ENCODE measurements at places on chromosomes 1 and 21.
A peak's percentile ranks its signal among the peaks of the same experiment; 100 is the strongest.

DNA sequence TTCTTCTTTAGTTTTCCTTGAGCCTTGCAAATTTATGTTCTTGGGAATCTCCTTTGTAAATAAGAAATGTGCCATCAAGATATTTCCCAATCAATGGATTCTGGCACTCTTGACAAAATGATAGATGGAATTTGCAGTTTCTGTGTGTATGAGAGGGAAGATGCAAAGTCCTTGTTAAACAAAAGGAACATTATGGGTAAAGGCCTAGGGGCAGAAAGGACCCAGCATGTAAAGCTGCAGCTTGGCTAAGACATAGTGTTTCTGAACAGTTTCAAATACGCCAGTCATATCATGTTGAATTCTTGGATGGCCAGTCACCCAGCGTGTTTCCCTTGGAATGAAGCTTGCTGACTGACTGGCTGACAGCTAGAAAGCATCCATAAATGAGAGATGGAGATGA, 210.8 kb downstream of the NFIA start:
- DNase-seq, result no peak

- no peak for DNase-seq
Measured at GRCh38 chr21:36465478-36465877, 14.4 kb downstream of the CLDN14 start.

DNA sequence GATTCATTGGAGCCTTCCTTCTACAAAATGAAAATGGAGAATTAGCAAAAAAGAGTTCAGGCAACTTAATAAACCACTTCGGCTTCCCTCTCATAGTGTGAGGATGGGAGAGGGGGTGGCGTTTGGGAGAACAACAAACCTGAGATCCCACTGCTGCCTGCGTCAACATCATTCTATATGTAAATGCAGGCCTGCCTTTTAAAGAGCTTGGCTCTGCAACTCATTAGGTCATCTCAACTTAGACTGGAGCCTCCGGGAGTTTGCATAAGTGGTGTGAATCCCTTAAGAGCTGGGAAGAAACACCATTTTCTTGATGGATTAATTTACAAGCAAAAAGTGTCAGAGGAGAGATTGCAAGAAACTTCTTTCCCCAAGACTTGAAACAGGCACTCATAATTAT, 127.6 kb upstream of the DAB1 start:
- no peak for DNase-seq

GRCh38 chr21:26365849-26366248, 195.3 kb upstream of the APP start:
- DNase-seq, result no peak

DNA sequence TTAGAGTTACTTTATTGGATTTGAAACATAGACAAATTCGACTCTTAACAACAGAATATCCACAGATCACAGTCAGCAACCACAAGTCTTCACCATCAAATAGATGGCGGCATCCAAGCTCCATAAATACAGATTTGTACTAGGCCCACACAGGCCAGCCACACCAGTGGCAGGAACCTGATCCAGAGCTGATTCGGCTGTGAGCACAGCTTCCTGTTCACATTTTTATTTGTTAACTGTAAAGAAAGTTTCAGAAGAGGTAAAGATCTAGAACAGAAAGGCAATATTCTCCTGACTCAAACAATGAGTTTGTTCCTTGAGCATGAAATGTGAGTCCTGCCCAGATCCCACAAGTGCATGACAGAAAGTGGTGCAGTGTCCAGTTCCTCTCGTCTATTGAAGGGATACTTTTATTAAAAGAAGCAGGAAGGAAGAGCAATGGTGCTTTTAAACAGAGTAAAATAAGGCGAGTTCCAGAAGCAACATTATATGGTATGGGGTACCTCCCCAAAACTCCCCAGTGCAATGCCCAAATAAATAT, 205.8 kb downstream of the SLC45A1 start:
- no peak for DNase-seq

DNA sequence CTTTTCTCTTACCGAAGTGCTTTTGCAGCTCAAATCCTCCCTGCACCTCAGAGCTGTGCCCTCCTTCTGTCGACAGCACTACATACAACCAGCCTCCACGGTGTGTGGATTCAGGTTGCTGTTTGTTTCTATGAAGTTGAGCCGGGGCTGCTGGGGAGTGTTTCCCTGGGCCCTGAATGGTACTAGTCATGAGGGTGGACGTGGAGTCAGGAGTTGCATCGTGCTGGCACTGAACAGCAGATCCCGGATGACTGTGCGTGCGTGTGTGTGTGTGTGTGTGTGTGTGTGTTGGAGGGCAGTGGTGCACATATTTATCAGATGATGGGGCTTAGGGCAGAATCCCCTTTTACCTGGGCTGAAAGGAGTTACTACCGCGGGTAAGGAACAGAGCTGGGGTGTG, 47.0 kb downstream of the ACTL8 start:
- no peak for DNase-seq

DNA sequence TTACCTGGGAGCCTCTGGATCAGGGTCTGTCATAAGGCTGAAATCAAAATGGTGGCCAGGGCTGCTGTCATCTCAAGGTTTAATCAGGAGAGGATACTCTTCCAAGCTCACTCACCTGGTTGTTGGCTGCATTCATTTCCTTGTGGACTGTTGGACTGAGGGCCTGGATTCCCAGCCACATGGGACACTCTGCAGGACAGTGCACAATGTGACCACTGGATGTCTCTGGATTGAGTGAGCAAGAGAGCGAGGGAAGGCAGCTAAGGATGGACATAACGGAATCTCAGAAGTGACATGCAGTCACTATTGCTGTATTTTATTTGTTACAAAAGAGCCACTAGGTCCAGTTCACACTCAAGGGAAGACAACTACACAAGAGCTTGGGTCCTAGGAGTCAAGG, 229.1 kb downstream of the S1PR1 start:
- no peak for DNase-seq

DNA sequence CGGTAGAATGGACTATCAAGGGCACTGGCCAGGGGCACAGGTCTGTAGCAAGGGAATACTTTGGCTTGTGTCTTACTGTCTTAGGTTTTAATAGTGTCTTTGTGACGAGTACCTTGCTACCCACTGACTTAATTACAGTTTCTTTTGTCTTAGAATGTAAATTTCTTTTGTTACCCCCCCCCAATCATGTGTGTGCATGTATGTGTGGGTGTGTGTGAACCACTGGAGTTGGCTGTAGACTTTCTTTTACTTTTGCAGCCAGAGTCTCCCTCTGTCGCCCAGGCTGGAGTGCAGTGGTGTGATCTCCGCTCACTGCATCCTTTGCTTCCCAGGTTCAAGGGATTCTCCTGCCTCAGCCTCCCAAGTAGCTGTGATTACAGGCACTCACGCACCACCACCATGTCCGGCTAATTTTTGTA, 61.8 kb upstream of the CLDN14 start:
- no peak for DNase-seq

DNA sequence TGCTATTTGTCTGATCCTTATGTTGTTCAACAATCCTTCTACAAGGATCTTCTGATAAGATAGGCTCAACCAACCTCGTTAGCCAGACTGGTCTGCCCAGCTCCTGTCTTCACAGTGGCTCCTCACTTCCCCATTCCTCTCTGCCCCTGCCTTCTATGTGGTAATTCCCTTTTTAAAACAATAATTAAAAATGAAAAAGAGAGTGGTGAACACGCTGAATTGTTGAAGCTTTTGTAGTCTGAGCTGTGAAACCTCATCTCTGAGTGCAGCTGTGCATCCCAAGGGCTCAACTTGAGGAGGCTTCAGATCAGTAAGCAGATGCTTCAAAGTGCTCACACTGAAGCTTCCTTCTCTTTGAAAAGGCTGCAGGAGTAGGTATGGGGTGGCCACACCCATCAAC, 70.7 kb upstream of the JUN start:
- DNase-seq, result no peak

GRCh38 chr1:226873771-226874578, 3.6 kb downstream of the PSEN2 start:
- DNase-seq, result no peak

GRCh38 chr21:38246511-38246910, 10.3 kb upstream of the KCNJ15 start:
- no peak for DNase-seq

GRCh38 chr1:8873506-8874229, 4.8 kb downstream of the ENO1 start:
- DNase-seq, result peak; percentile 75

DNA sequence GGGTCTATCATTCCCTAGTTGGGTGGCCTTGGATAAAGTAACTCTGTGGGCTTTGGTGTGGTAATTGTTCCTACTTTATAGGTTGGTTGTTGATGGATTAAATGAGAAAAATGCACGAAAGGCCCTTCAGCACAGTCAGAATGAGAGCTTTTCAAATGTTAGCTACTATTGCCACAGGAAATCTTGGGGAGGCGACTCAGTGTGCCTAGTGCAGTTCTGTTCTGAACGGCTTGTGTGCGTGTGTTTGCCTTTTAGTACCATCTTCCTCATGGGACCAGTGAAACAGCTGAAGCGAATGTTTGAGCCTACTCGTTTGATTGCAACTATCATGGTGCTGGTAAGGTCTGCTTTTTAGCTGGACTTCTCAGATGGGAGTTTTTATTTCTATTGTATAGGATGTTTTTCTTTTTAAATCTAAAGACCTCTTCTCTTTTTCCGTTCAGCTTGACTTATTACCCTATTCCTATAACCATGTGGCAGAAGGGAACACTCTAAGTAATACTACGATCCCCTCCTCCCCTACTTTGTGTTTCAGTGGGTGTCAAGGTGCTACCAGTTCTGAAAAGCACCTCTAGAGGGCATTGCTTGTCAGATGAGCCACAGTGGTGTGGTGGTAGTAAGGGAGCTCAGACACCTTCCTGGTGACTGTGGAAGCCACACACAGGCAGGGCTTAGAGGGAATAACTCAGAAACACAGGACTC, 9.2 kb downstream of the SFT2D2 start:
- DNase-seq, result no peak

DNA sequence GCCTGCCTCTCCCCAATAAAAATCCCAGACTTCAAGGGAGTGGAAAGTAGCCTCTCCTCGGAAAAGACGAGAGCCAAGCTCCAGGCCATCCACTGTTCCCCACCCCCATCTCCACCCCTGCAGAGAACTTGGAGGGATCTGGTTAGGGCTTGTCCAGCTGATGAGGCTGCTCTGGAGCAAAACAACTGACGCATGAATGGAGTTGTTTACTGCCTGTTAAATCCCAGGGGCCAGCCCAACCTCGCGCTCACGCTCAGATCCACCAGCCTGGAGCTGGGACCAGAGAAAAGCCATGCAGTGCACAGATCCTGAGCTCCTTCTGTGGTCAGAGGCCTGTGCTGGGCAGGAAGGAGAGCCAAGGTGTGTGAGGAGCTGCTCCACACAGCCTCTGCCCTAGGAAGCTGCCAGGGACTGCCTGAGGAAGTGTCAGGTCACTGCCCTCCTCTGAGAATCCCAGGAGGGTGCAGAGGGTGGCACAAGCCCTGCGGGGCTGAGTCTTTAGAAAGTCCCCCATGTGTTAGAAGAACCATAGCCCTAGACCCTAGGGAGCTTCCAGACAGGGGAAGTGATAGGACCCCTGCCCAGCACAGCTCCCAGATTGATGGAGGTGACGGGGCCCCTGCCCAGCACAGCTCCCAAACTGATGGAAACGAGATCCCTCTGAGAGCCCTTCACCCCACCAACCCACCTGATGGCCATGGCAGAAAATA, 109.0 kb upstream of the IPO9 start:
- DNase-seq, result no peak

GRCh38 chr1:15747378-15747777, 5.1 kb downstream of the TMEM82 start:
- no peak for DNase-seq

DNA sequence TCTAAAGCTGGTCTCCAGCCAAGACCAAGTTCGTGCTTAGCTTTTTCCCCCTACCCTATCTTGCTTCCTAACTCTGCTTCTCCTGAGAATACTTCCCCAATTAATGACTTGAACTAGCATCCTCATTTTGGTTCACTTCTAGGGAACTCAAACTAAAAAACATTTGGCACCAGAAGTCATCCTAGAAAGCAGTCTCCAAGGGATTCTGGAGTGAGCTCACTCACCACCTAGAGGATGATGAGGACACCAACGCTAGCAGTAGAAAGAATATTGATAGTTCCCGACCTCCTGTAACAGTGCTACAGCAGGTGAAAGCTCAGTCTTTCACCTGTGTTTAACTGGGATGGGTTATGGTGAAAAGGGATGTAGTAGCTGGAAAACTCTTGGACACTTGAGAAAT, 4.7 kb upstream of the PSMB2 start:
- no peak for DNase-seq

DNA sequence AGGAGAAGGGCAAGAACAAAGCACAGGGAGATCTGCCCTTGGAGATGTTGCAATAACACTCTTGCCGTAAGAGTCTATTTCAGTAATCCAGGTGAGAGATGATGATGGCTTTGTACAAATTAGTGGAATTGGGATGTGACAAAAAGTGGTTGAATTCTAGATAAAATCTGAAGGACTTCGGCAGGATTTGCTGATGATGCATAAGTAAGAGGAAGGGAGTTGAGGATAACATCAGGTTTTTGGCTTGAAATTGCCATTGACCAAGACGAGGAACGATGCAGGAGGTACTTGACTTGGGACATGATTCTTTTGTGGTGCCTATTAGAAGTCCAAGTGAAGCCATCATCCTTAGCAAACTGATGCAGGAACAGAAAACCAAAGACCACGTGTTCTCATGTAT, 238.1 kb downstream of the GRIK1 start:
- no peak for DNase-seq

GRCh38 chr1:112544011-112544688, 35.4 kb downstream of the WNT2B start:
- DNase-seq, result no peak

DNA sequence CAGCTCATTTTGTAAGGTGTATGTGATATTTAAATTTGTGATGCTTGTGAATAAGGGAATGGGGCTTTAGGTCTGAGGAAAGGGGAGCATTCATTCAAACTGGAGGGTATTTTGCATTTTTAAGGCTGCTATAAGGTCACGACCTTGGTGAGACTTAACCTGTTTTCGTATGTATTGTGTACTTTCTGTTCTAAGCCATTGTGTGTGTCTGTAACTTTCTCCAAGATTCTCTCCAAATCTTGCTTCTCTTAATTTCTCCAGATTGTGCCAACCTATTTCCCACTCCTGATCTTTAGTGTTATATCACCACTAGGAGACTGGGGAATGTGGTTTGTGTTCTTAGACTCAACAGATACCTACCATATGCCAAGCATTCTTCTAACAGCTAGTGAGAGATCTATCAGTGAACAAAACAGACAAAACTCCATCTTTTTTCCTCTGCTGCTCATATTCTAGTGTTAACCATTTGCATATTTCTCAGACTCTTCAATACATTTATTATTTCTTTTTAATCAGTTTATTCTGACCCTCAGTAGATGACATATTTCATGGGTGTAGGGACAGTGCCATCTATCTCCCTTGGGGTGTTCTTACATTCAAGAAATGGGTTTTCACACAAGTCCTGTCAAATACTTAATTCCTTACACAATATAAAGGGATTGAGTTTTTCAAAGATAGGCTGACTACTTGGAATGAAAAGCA, 27.5 kb downstream of the ATP1B1 start:
- no peak for DNase-seq

- no peak for DNase-seq
Measured at GRCh38 chr1:177650947-177651346, 318.9 kb downstream of the SEC16B start.

- no peak for DNase-seq
Measured at GRCh38 chr1:181151378-181152326, 63.2 kb downstream of the IER5 start.

GRCh38 chr1:36034692-36035091, 49.2 kb upstream of the TEKT2 start:
- no peak for DNase-seq
